ENCODE measurements at places on chromosomes 5 and 9.

GRCh38 chr5:55603922-55604321 lies 69.2 kb upstream of the PLPP1 start:
- DNase-seq = no peak

DNA sequence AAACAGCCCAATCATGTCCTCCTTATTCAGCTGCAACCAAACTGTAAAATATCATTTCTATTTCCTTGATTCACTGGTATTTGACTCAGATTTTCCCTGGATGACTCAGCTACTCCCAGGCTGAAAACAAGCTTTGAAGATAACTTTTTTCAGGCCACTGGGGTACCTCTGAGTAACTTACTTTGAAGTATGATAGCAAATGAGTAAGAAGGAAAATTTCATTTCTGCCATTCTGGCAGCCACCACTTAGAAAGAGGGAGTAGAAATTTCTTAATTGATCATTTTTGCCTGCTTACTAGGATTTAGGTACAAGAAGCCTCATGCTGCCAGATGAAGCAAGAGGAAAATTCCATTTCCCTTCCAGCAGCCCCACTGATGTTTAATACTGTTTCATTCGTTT lies 247.4 kb downstream of the PRELID2 start:
- no peak for DNase-seq

DNA sequence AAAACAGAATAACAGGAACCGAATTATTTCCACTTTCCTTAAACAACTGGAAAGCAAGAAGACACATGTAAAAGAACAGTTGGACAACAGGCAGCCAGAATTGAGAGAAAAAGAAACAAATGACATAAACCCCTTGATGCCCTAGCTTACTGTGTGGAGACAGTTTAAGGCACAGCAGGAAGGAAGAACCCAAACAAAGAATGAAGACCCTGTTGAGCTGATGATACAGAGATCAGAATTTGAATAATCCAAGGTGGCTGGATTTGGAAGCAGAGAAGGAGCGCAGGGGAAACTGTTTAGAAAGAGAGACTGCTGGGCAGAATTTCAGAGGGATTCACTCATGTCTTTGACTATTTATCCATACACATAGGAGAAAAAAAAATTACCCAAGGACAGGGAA lies 316.3 kb upstream of the POU5F2 start:
- no peak for DNase-seq

DNA sequence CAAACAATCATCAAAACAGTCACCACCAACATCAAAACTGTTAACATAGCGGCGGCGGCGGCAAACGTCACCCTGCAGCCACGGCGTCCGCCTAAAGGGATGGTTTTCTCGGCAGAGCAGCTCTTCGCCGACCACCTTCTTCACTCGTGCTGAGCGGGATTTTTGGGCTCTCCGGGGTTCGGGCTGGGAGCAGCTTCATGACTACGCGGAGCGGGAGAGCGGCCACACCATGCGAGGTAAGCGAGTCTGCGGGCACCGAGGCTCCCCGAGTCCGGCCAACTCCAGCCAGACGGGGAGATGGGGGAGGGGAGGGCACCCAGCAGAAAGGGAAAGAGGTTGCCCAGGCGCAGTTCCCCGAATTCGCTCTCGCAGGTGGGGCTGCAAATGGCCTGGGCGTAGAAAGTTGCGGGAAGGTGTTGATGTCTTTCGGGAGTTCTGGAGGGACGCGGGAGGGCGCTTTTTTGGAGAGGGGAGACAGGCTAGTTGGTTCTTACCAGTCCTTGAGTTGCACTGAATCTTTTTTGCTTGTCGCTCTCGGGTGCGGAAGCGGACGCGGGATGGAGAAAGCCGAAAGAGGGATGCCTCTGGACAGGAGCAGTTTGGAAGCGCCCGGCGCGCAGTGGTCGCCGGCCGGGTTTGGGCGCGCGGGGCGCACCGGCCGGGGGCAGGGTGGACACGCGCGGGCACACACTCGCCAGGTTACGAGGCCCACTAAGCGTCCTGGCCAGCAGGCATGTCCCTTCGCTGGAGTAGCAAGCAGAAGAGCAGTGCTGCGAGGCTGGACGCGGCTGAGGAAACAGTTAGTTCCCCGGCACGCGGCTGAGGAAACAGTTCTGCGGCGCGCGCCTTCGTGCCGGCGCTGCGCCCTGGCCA lies 849 bp downstream of the RORB start:
- DNase-seq = no peak

DNA sequence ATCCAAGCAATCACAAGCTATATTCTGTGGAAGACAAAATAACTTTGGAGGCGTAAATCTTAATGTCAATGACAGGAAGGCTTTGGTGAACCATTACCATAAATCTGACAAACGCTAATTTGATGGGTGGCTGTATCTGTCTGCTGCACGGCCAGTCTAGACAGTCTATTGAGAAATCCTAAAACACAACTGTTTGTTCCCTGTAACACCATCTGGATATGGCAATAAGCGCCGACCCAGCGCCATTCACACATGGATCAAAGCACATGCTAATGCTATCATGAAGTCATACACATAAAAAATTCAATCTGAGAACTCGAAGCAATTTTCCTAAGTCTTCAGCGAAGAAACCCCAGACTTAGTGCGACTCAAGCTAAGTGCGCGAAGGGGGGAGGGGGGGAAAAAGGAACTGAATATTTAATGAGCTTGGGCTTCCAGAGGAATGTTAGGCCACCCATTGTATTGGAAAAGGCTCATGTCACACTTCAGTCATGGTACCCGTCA lies 95.1 kb downstream of the ARL15 start:
- DNase-seq = no peak

DNA sequence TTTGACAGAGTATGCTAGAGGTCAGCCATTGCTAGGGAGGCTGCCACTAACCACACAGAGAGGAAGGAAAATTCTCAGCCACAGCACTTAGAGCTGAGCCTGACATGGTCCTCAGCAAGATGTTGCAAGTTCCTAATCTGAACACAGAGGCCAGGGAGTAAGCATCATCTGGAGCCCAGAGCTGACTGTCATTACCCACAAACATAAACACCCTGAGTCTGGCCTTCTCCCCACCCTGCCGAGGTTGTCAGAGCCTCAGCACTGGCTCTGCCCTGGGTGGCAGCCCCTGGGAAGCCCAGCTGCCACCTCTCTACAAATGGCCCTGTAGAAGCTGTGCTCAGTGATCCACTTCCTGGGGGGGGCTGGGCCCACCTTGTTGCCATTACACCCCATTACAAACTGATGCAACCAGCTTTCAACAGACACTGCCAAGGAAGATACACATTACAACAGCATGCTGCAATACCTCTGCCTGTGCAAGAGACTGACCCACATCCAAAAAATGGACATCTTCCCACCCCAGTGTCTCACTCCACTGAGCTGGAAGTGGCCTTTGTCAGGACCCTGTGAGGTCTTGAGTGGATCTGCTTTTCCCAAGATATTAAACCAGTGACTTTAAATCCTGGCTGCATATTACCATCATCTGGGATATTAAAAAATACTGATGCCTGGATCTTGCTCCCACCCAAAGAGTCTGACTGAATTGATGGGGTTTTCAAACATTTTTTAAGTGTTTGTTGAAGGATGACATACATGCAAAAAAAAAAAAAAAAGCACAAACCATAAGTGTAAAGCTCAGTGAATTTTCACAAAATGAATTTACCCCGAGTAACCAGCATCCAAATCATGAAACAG lies 33.0 kb downstream of the IRF1 start:
- peak; percentile 76 for DNase-seq

- DNase-seq = no peak
Observed at GRCh38 chr9:37921168-37921510, 17.2 kb upstream of the SLC25A51 start.

DNA sequence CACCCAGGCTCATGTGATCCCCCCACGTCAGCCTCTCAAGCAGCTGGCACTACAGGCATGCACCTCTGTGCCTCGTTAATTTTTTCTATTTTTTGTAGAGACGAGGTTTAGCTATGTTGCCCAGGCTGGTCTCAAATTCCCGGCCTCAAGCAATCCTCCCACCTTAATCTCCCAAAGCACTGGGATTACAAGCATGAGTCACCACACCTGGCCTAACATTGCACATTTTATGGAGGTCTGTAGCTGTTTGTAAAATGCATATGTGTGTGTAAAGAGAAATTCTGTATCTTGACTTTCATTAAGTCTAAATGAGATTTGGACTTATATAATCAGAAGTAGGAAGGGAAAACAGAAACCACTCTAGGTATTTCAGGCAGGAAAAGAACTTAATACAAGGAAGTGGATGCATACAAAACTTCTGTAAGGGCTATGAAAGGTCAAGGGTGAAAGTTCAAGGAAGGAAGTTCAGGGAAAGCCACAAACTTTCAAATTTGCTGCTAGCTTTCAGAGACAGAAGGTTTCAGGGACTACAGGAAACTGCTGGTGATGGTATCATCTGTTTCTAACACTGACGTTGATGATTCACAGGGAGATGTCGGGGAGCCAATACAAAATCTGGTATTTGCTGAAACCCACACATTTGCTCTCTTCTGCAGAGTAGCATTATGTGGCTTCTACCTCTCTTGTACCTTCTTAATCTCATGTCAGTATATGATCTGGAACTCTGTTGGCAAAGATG lies 209.4 kb downstream of the PIK3R1 start:
- no peak for DNase-seq

DNA sequence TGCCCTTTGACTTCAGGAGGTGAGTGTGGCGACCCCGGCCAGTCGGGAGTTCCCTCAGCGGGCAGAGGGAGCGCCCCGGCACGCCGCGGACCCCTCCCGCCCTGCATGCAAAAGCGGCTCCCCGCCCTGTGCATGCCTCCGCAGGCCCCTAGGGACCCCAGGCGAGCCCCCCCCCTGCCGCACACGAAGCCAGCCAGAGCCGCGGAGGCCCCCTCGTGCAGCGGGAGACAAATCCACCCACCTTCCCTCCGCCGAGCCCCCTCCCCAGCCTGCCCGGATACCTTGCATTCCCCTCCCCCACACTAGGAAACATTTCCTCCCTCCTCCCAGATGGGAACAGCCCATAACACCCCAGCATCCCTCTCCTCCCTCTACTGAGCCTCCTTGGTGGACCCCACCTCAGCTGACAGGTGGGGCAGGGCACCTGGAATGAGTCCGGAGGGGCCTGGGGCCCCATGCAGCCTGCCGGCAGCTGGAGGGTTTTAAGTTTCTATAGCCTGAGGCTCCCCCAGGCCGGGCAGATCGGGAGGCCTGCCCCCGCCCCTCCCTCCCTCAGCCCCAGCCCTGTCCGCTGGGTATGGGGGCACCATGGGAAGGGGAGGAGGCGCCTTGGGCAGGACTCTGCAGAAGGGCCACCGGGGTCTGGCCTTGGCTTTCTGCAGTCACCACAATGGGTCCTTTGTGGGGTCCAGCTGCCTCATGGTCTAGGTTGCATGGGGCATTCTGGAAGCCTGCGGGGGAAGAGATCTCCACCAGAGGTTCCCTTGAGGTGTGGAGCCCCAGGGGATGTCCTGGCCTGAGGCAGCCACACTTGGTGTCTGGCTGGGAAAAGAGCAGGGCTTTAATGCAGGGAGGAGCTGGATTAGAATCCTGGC lies 601 bp downstream of the ERGIC1 start:
- DNase-seq = no peak

GRCh38 chr5:14081791-14082190 lies 61.4 kb upstream of the TRIO start:
- DNase-seq = no peak

All from HL-60 (cell line).